ENCODE measurements at places on chromosomes 1 and 21.
A peak's percentile ranks its signal among the peaks of the same experiment; 100 is the strongest.

DNA sequence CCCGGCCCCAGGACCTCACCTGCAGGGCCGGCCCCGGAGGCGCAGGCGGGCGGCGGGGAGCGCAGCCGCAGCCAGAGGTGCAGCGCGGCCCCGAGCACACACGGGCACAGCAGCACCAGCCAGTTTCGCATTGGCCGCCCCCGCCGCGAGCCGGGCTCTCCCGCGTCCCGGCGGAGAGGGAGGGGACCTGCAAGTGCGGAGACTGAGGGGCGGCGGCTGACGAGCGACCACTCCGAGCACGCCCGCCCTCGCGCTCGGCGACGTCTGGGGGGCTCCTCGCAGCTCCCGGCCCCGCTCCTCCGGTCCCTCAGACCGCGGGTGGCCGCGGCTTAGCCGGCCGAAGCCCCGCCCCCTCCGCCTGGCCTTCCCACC is at the start of gene B3GALNT2:
TSS of gene B3GALNT2 (minus strand) at position 331 of the 372 bp plus-strand sequence. CDS start at position 131, 200 bp downstream.
- DNase-seq, result no peak

GRCh38 chr21:42094811-42095210 is 23.7 kb downstream of the UMODL1 start:
- DNase-seq, result no peak

- no peak for DNase-seq
These were observed 22.0 kb upstream of the FAM131C start for GRCh38 chr1:16095447-16095846.

GRCh38 chr1:241308011-241308410 is 49.0 kb downstream of the RGS7 start:
- no peak for DNase-seq

DNA sequence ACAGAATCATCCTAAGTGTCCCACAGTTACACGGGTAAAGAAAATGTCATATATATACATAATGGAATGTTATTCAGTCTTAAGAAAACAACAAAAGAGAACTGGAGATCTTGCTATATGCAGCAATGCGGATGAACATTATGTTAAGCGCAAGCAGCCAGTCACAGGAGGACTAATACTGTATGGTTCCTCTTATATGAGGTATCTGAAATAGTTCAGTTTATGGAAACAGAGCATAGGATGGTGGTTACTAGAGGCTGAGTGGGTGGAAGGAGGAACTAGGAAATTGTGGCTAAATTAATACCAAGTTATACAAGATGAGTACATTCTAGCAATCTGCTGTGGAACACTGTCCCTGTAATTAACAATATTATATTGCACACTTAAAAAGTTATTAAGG is 834.3 kb downstream of the KCNT2 start:
- DNase-seq, result no peak

DNA sequence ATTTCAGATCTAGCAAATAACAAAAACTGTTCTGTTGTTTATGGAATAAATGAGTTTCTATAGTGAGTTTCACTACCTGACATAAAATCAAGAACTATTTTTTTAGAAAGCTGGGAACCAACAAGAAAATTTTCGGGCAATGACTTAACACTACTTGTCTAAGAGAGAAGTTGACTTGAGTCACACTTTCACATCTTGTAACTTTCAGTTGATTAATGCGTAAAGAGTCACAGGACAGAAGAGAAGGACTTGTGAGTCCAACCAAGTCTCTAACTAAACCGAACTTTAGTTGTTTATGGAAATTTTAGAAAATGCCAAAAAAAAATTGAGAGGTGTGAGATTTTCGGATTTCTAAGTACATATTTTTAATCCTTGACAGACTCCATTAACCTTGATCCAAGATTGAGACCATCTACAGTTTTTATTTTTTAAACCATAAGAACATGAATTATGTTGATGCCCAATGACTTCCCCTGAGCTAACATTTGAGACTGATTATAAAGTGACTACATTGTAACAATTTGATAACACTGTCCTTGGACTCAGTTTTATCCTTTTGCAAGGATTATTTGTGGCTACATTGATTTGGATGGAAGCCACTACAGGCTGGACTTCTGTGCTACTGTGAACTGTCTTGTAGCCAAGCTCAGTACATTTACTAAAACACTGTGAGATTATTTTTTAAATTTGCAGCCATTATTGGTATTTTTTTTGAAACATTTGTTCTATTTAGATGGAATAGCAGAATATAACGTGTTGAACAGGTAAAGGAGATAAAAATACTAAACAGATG is 284.0 kb downstream of the PTPRC start:
- DNase-seq, result no peak

- DNase-seq, result no peak
These were observed 58.3 kb downstream of the SLC30A7 start for GRCh38 chr1:100953960-100954730.

DNA sequence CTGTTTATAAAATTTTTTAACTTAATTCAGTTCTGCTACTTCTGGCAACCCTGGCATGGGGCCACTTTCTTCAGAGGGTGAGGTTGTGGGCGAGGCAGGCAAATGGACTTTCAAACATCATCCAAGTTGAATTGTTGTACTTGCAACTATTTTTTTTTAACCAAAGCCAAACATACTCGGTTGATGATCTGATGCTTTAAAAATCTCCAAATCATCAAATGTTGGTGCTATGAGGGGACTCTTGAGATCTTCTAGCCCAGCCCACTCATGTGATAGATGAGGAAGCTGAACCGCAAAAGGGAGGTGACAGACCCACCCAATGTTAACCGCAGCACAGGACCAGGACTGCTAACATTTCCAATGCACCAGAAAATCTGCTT is 6.7 kb downstream of the SLC1A7 start:
- DNase-seq, result no peak

DNA sequence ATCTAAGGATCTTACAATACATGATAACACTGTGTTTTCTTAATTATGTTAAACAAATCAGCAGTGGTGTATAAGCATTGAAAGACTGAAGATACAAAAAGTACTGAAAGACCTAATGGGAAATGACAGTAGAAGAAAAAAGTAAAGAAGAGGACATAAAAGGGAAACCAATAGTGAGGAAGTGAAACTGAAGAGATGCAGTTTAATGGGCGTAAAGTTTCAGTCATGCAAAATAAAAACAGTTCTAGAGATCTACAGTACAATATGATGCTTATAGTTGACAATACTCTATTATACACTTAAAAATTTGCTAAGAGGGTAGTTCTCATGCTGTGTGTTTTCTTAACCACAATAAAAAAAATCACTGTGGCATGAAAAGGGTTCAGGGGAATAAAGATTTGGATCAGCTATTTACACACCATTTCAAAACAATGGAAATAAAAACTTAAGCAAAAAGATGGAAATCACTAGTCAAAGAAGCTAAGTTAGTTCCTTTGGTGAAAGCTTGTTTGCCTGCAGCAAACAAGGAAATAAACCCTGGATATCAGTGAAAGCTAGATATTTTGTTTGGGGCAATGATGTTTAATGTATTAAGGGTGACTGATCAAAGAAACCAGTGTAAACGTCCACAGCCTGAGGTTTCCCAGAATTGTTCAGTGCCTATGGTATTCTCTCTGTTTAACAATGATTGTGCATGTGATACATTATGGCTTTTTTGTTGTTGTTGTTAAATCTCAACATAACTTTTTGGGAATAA is 1160.8 kb upstream of the ADGRL2 start:
- DNase-seq, result no peak

DNA sequence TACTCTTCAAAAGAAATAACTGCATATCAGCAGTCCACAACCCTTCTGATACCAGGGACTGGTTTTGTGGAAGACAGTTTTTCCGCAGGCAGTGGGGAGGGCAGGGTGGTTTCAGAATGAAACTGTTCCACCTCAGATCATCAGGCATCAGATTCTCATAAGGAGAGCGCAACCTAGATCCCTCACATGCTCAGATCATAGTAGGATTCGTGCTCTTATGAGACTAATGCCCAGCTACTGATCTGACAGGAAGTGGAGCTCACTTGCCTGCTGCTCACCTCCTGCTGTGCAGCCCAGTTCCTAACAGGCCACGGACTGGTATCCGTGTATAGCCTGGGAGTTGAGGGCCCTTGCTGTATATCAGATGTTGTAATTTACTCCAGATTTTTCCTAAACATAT is 11.5 kb downstream of the RO60 start:
- DNase-seq, result peak; percentile 29

DNA sequence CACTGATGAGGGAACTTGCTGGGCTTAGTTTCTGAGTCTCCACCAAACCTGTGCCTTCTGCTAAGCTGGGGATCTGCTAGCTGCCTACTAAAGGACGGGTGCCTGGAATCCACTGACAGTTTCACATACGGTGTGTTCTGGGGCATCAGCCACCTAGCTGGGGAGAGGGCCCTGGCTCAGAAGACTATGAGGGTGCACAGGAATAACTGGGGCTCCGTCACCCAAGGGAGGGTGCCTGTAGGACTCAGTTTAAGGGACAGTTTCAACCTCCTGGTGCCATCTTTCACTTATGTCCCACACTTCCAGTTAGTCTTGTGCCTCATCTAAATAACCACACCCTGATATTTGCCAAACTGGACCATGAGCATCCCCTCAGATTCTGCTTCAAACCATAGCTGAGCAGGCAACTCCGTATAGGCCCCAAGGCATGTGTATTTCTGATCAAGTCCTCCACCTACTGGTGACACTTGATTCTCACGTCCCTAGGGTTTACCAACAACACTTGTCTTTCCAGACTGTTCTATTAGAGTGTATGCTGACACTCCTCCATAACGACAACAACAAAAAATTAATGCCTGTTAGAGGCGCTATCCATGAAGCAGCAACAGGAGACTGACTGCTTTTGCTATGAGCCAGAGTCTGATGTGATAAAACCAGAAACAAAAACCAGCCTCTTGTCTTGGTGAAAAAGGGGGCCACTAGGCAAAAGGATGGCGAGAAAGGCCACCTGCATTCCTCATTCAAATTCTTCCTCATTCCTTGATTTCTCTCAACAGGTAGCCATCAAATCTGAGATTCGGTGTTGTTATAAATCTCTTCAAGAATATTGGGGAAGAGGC is 55.0 kb upstream of the PAXBP1 start:
- DNase-seq, result peak; percentile 68

DNA sequence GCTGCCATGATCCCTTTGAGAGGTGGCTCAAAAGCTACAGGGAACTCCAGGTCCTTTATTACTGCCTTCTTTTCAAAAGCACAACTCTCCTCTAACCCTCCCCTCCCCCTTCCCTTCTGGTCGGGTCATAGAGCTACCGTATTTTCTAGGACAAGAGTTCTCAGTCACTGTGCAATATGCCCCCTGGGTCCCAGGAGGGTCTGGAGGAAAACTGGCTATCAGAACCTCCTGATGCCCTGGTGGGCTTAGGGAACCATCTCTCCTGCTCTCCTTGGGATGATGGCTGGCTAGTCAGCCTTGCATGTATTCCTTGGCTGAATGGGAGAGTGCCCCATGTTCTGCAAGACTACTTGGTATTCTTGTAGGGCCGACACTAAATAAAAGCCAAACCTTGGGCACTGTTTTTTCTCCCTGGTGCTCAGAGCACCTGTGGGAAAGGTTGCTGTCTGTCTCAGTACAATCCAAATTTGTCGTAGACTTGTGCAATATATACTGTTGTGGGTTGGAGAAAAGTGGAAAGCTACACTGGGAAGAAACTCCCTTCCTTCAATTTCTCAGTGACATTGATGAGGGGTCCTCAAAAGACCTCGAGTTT is 3.1 kb downstream of the BTG2 start:
- DNase-seq, result no peak

GRCh38 chr1:171084870-171085269 is 5.8 kb upstream of the FMO3 start:
- no peak for DNase-seq

- DNase-seq, result no peak
These were observed 214.5 kb downstream of the TBX15 start for GRCh38 chr1:118773656-118774055.

DNA sequence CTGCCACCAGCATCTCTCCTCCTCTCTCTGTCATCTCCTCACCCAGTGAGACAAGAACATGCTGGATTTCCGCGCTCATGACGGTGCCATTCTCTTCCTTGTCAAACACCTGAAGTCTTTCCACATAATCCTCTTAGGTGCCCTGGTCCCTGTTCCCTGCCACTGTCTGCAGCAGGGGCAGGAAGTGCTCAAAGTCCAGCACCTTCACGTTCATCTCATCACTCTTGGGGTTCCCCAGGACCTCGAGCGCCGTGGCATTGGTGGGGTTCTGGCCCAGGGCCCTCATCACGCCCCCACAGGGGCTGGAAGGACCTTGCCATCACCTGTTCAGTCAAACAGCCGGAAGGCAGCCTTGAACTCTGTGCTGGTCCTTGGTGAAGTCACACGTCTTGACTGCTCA is 9.1 kb upstream of the AGPAT3 start:
- DNase-seq, result peak; percentile 49

DNA sequence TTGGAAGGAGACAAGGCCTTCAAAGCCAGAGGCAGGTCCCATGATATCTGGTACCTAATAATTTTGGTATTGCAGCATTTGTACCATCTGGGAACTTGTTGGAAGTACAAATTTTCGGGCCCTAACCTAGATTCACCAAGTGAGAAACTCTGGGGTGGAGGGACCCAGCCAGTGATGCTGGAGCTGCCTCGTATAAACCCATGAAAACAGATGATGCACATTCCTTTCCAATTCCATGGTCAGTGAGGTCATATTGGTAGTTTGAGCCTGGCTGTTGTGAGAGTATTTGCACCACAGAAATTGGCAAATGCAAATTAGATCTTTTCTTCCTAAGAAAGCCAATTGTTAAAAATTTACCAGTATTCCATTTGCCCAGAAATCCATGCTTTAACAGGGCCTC is 269.6 kb upstream of the PLXNA2 start:
- no peak for DNase-seq

GRCh38 chr1:198780376-198780775 is 141.5 kb downstream of the PTPRC start:
- DNase-seq, result no peak

DNA sequence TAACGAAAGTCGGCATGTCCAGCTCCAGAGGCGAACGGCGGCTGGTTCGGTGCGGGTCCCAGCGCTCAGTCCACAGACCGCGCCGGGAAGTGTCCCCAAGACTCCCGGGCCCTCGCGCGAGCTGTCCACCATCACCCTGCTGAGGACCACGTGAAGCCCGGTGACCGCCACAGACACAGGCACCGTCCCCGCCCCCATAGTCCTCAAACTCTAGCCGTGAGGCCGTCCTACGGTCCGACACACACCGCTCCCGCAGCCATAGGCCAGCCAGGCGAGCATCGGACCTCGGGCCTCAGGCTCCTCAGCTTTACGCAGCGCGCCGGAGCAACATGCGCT is 535 bp downstream of the SETD4 start:
- DNase-seq, result no peak

DNA sequence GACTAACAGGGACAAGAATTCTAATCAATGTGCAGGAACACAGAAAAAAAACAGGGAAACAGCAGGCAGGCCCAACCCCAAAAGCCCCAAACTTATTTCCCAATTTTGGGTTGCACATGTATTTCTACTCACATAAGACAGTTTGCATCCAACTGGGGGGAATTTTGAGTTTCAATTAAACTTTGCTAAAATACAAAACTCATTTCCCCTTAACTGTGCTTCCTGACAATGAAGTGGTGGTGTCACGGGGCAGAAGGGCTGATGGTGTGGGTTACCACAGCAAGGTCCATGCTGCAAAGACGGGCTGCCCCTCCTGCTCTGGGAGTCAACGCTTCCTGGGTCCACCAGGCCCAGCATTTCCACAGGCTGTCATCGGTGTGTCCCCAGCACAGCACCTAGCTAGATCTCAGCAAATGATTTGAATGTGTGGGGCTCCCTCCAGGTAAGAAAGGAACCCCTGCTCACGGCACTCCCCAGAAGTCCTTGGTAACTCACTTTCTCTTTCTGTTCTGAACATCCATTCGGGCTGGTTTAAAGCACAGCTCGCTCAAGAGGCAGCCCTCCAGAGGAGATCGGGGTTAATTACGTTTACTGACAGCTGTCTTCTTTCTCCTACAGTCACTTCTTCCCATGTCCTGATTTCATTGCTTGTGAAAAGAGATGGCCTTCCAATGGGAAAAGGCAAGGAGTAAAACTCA is 27.4 kb downstream of the HIVEP3 start:
- no peak for DNase-seq
